ENCODE measurements at places on chromosomes 2 and 18.

GRCh38 chr18:59308938-59309260, 9.6 kb downstream of the CPLX4 start:
- no peak for DNase-seq

GRCh38 chr18:41974796-41975201, 19.8 kb downstream of the PIK3C3 start:
- no peak for DNase-seq

GRCh38 chr18:32326450-32327308, 136.8 kb downstream of the MEP1B start:
- no peak for DNase-seq

DNA sequence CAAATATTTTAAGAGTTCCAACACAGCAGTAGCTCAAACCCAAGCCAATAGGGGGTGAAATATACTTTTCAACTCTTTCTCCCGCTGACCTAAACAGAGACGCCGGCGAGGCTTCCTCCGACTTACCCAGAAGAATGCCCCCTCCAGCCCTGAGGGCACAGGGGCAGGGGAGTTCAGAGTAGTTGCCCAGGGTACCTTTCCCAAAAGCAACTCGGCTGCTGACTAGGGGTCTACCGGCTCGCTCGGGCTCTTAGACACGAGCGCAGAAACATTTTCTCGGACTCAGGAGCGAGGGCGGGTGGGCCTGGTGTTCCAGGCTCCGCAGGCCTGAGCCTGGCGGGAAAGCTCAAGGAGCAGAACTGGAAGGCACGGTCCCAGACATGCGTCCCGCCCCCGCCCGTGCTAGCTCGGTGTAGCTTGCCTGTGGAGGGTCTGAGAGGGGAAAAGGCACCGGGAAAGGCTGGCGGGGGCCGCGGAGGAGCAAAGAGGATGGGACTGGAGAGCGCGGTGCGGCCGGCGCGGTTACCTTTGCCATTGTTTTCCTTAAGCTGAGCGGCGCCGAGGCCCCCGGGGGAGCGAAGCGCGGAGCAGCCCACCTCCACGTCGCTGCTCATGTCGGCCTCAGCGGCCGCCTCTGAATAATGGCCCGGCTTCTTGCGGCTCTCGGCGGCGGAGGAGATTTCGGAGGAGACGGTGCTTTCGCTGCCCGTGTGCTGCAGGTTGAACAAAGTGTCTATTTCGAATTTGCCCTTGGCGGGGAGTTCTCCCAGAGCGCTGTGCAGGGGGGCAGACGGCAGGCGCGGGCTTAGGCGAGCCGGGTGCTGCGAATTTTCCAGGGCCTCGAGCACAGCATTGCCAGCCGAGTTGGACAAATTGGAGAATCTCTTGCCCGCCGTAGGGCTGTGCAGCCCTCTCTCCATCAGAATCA, 674 bp downstream of the EVX2 start:
- no peak for DNase-seq

GRCh38 chr2:195683174-195683573, 26.1 kb downstream of the SLC39A10 start:
- DNase-seq = no peak

DNA sequence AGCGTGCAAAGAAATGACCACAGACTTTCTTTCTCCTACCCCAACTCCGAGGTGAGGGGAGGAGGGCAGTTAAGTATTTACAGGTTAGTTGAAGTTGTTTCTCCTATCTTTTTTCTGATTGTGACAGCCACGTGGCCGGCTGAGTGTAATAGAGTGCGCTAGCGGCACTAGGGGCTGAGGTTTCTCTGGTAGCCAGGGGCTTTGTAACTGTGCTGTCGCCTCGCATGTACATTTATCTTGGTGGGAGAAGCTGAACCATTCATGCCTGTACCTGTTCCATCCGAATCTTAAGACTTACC, 214.1 kb upstream of the STON1 start:
- DNase-seq = no peak

- no peak for DNase-seq
These were observed 384.3 kb downstream of the PIK3C3 start for GRCh38 chr18:42339372-42339771.

DNA sequence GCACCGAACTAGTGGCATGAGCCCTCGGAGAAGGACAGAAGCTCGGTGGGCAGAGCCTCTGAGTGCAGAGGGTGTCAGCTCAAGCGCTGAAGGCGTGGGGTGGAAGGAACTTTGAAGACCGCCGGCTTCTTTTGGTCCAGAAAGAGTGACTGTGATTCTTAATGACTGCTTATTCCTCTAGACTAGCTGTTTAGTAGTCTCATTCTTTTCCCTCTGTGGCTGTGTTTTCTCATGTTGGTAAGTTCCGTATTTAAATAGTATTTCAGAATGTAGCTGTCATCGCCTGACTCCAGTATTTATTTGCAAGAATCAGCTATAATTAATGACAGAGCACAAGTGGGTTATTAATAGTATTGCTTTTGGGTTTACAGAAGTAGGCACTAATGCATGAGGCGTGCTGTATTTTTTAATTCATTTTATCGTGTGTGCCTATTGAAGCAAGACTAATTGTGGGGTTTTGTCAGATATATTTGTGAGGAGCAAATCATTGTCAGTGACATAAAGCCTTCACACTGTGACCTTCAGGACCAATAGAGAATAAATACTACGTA, 80.8 kb upstream of the NFATC1 start:
- no peak for DNase-seq

DNA sequence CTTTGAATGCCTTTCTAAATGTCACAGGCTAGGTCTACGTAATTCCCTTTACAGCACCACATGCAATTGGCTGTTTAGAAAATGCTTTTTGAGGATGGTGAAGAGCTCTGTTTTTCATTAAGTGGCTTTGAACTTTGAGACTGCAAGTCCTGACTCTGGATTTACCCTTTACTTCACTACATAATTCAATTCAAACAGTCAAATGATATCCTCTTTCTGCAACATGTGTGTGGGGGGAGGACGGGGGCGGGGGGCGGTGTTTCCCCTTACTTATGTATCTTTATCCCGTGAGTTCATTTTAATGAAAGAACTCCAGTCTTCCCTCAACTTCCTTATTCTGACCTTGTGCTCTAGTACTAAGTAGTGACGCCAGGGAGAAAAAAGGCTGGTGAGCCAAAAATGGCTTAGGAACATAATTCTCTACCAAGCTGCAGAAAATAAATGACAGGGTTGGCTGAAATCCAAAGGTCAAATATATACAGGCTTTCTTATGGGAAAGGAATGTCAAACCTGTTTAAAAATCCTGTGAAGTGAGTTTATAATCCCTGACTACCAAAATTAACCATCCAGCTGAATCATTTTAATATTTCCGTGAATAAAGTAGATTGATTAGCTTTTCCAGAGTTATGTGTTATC, 119.6 kb downstream of the SLC8A1 start:
- DNase-seq = no peak

DNA sequence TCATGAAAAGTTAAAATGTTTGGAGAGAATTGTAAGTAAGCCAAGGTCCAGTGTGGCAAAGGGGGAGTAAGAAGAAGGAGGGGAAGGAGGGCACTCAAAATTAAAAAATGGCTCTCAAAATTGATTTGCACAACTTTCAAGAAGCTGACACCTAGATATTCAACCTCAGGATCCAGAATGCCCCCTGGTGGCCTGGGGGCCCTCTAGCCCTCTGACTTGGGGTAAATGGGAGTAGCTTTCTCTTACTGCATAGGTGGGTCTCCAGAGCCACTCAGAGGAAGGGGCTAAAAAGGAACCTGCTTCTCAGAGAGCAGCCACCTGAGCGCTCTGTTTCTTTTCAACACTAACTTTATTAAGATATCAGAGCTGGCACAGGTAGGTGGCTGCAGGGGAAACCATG, 968.5 kb downstream of the BCL11A start:
- no peak for DNase-seq

DNA sequence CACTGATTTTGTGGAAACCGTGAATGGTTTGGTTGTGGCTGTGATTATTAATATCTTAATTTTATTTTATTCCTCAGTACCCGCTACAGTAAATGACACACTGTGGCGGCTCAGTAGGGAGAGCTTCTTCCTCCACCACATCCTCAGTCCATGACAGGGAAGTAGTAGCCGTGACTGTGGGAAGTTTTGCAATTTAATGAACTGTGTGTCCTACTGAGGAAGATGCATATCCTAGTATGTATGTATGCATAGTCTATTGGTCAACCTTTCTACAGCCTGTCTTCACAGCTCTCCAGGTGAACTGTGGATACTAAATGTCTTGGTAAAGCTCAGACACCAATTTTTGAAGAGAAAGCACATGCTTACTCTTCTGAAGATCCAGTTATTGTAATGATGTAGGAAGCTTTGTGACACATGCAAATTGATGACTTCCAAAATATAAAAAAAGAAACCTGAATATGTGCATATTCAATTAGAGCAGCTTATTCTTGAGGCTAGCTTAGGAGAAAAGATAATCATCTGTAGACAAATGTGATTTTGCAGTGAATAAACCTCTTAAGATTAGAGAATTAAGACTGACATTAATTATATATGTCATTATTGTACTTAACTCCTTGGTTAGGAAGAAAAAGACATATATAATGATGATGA, 384.3 kb upstream of the CNTNAP5 start:
- no peak for DNase-seq

DNA sequence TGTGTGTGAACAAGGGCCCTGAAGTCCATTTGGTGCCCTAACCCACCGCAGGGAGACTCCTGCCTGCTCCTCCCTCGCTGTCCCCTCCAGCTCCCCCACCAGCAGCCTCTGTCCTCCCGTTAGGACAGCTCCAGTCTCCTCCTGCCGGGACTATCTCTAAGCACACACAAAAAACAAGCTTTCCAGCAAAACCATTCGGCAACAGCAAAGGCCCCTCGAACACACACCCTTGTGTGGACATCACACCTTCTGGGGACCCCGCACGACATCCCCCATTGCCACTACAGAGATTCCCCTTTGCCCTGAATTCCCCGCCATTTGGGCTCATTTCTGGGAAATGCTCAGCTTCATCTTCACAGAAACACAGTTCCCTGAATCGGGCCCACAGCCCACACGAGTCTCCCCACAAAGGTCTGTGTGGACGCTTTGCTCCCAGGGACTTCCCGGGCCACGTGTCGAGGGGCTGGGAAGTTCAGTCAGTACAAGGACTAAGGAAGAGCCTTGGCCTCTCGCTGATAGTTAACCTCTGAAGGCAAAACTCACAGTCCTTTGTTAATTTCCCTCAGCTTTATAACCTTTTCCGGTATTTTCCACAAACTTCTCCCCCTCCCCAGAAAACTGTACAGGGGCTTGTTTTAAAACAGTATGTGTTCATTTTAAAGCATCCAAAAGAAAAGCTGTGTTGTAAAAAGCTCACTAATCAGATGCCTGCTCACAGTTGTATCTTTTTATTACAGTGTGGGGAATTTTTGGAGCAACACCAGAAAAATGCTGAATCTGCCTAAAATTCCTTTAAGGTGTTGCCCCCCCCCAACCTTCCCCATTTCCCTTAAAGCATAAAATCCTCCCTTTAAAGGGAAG, 25.9 kb downstream of the SMAD7 start:
- DNase-seq = no peak

GRCh38 chr2:219961947-219962498, 334.6 kb downstream of the SLC4A3 start:
- DNase-seq = no peak

DNA sequence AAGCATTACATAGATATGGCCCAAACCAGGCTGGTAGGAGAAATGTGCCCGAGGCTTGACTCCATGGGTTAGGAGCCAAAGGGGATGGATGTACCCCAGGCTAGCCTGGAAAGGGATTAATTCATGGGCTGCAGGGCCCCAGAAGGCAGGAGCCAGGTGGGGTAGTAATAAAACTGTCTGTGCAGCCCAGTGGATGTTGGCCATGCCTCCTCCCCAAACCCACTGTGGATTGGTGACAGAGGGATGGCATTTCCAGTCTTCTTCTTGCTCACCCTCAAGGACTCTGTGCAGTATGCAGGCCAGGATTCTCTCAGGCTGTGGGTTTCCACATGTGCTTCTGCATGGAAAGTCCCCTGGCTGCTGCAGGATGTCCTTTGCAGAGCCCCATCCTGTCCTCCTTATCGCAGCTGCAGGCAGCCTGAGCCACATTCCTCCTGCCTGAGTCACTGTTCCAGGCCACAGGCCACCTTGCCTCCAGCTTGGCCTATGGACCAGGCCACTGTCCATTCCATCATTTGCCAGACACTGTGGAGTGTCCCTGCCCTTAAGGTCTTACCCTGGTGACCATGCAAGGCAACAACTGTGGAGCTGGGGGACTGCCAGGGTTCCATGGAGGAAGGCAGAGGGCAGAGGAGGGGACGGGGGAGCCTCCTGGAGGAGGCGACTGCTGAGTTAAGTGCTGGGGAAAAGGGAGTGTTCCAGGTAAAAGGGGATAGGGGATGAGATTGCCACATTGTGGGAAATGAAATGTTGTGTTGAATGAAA, 38.9 kb downstream of the INO80C start:
- DNase-seq = peak; percentile 34

DNA sequence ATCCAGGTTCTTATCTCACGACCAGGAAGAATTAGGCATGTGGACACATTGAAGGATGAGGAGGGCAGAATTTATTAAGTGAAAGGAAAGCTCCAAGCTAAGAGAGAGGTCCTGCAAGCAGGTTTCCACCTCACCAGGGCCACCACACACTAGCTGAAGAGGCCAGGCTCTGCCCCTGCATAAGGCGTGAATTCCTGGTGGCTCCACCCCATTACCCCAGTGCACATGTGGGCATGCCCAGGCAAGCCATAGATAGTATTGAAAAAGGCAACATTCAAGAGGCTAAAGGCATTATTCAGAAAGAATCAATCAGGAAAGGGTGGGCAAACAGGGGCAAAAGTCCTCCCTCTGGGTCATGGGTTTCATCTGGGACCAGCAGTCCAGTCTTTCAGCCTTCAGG, 30.9 kb upstream of the GRP start:
- DNase-seq = no peak

DNA sequence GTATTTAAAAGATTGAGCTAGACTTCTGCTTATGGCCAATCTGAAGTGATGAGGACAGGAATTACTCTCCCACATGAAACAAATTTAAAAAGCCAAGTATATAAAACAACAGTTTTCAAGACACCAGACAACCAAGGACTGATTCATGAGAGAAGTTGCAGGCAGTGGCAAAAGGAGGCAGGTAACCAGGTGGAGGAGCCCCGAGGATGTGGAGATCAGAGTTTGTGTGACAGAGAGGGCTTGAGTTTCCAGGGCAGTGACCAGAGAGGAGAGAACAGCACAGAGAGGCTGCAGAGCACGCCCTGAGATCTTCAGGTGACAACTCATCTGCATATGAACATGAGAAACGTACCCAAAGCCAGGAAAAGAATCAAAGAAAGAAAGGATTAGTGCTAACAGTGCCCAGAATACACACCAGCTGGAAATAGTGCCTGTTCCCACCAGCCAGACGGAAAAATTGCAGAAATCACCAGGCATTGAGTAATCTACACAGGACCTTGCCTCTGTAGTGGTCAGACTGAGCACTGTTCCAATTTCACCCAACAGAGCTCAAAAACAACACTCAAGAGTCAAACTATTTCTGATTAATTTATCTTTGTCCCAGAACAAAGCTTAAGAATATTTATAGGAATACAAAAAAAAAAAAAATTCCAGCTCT, 173.1 kb downstream of the SEPTIN10 start:
- DNase-seq = no peak

Data from HCT116 (cell line).